ENCODE measurements at places on chromosomes 11 and 22.

GRCh38 chr22:20156611-20157429, 6.0 kb upstream of the CCDC188 start:
- peak; percentile 74 for DNase-seq

- DNase-seq = no peak
These were observed 109.7 kb downstream of the WNT7B start for GRCh38 chr22:45867118-45867905.

- DNase-seq = no peak
These were observed 59.1 kb upstream of the SCUBE2 start for GRCh38 chr11:9150501-9150900.

DNA sequence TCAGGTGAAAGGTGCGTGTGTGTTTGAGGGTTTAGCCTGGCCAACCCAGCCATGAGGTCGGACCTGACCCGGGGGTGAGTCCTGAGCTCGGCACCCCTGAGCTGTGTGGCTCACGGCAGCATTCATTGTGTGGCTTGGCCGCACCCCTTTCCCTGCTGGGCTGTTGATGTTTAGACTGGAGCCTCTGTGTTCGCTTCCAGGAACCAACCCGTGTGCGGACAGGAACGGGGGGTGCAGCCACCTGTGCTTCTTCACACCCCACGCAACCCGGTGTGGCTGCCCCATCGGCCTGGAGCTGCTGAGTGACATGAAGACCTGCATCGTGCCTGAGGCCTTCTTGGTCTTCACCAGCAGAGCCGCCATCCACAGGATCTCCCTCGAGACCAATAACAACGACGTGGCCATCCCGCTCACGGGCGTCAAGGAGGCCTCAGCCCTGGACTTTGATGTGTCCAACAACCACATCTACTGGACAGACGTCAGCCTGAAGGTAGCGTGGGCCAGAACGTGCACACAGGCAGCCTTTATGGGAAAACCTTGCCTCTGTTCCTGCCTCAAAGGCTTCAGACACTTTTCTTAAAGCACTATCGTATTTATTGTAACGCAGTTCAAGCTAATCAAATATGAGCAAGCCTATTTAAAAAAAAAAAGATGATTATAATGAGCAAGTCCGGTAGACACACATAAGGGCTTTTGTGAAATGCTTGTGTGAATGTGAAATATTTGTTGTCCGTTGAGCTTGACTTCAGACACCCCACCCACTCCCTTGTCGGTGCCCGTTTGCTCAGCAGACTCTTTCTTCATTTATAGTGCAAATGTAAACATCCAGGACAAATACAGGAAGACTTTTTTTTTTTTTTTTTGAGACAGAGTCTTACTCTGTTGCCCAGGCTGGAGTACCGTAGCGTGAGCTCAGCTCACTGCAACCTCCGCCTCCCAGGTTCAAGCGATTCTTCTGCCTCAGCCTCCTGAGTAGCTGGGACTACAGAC, 53.9 kb upstream of the PPP6R3 start:
- no peak for DNase-seq

GRCh38 chr11:130166457-130166784, 6.8 kb downstream of the ST14 start:
- no peak for DNase-seq

- DNase-seq = no peak
These were observed 682.6 kb downstream of the KCNA4 start for GRCh38 chr11:29333993-29334775.

- no peak for DNase-seq
These were observed 60.6 kb upstream of the BLID start for GRCh38 chr11:122176651-122177050.

DNA sequence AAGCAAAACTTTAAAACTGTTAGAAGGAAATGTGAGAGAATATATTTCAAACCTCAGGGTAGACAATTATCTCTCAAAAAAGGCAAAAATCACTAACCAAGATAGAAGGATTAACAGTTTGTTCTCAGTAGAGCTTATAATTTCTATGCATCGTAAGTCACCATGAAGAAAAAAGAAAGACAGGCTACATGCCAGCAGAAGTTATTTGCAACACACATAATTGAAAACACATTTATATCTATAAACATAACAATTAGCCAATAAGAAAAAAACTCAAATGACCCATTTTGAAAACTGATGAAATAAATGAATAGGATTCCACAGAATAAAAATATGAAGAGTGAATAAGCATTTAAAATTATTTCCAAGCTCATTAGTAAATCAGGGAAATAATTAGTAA, 24.4 kb upstream of the SNX19 start:
- no peak for DNase-seq

GRCh38 chr11:119173453-119173852, 4.9 kb downstream of the NLRX1 start:
- no peak for DNase-seq

DNA sequence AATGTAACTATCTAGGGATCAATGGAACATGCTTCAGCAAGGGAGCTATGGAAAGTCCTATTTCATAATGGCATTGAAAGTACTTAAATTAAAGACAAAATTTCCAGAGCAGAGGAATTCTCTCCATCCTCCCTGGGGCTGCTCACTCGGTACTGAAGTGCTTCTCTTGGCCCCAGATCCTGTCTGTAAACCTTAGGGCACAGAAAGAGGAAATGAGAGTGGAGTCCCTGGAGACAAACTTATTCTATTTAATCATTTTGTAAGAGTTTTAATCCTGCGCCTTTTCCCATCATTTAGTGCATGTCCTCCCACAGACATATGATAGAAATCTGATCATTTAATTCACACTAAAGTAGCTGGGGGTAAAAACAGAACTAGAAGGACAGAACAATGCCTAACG, 20.9 kb upstream of the PAMR1 start:
- DNase-seq = no peak

GRCh38 chr22:19918332-19919106, 23.1 kb upstream of the COMT start:
- DNase-seq = no peak

- DNase-seq = peak; percentile 55
These were observed 3.6 kb upstream of the OR2AT4 start for GRCh38 chr11:75100314-75100713.

GRCh38 chr22:23833017-23833751, 5.6 kb downstream of the DERL3 start:
- no peak for DNase-seq

GRCh38 chr11:99170591-99170990, 149.8 kb downstream of the CNTN5 start:
- no peak for DNase-seq

GRCh38 chr11:90250970-90251369, 28.1 kb upstream of the CHORDC1 start:
- DNase-seq = no peak

DNA sequence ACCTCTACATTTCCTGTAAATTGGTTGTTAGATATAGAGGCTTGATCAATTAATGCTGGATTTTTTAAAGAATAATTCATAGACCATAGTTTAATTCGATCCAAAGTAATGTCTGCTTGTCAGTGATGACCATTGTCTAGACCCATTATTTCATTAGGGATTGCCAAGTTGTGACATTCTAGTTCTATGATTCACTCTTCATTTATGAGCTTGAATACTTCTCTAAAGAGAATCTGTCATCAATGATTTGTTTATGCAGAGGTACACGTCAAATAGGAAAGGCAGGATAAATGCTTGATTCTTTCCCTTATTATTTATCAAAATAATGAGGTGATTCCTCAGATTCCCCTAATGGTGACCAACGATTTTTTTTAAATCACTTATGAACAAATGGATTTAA, 24.0 kb upstream of the ROBO3 start:
- no peak for DNase-seq

- DNase-seq = no peak
These were observed 44.5 kb downstream of the SLCO2B1 start for GRCh38 chr11:75195167-75195962.

DNA sequence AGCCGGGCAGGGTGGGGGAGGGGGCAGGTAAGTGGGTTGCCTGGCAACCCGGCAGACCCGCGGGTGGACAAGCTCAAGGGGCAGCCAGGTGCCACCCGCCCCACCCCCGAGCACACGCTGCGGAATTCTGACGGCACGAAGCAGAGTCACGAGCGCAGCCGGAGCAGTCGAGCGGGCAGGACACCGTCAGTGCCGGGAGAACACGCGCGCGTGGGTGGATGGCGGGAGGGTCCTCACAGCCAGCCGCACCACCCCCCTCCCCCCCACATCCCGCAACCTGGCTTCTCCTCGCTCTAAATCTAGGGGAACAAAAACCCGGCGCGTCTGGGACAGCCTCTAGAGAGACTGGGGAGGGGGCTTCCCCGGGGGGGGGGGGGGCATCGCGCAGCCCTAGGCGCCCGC, 133.1 kb upstream of the HSD17B12 start:
- no peak for DNase-seq

GRCh38 chr11:56474729-56475235, 1.6 kb upstream of the OR5M3 start:
- DNase-seq = no peak

GRCh38 chr11:70319396-70320076, 49.0 kb downstream of the PPFIA1 start:
- DNase-seq = no peak

- peak; percentile 78 for DNase-seq
These were observed 15.3 kb upstream of the ZC3H12C start for GRCh38 chr11:110077831-110078325.

GRCh38 chr22:46972256-46972655, 209.8 kb downstream of the TBC1D22A start:
- DNase-seq = no peak

- DNase-seq = no peak
These were observed 101.1 kb upstream of the GALNT18 start for GRCh38 chr11:11722861-11723260.

GRCh38 chr22:24400726-24401596, 26.4 kb upstream of the ADORA2A start:
- DNase-seq = no peak

GRCh38 chr22:23047265-23047664, 23.1 kb upstream of the GNAZ start:
- no peak for DNase-seq

GRCh38 chr22:30246814-30247376, 336 bp upstream of the LIF start:
- DNase-seq = peak; percentile 50

DNA sequence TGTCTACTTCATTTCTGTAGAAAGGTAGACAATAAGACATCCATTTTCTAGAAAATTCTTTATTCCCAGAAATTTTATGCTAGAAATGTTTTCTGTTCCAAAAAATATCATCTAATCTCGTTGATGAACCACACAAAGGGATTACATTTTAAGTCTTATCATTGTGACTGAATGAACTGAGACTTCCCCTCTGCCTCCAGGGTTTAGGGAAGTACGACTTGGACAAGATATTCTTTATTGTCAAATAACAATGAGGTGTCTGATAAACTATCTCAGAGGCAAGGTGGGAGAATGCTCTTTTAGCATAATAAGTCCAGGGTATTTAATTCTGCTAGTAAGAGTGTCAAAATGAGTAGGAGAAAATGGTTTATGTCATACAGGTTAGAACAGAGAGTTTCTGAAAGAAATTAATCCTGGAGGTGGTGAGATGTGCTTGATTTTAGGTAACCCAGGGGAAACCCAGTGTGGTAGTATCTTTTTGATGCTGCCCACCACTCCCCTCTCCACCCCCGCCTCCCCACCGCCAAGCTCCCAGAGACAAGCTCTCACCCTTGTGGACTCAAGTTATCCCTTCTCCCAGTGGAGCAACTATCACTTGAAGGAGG, 100.6 kb downstream of the CD44 start:
- DNase-seq = no peak

DNA sequence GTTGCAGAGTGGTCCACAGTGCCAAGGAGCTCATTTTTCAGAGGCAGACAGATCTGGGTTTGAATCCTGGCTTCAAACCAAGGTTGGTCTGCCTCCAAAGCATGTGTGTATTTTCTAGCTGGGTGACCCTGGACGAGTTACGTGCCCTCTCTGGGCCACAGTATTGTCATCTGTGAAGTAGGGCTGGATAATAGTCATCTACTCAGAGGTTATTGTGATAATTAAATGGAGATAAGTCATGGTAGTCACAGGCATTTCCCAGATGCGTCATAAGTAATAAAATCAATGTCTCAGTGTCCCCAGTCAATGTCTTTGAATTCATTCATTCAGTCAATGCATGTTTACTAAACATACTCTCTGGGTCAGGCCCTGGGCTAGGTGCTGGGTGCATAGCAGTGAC, 8.6 kb downstream of the OMP start:
- DNase-seq = no peak

GRCh38 chr11:20203831-20204230, 43.6 kb upstream of the DBX1 start:
- no peak for DNase-seq

DNA sequence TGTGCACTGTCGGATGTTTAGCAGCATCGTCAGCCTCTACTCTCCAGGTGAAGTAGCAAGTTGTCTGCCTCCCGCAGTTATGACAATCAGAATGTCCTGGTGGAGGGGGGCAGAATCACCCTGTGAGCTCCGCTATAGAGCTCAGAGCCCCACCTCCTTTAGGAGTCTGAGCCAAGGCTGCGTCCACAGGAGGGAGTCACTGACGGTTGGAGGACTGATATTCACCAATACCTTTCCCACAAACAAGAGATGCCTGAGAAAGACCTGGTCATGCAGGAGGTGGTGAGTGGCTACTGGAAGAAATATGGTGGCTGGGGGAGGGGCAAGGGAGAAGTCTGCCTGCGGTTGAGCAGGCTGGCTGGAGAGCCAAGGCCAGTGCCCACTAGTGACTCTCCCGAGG, 41.7 kb upstream of the ADA2 start:
- no peak for DNase-seq

DNA sequence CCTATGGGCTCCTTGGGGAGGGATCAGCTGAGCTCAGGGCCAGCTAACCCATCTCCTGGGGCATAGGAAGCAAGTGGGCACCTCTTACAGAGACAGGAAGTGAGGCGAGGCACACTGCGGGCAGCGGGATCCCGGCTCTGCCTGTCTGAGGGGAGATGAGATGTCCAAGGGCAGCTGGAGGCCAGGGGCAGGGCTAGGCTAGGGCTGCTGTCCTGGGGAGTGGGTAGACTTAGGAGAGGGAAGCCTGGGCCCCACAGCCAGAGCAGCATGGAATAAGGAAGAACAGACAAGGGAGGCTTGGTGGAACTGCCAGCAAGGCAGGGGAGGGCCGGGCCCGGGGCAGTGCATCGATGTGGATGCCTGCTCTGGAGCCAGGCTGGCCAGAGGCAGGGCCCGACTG, 76.3 kb downstream of the MORC2 start:
- DNase-seq = no peak

DNA sequence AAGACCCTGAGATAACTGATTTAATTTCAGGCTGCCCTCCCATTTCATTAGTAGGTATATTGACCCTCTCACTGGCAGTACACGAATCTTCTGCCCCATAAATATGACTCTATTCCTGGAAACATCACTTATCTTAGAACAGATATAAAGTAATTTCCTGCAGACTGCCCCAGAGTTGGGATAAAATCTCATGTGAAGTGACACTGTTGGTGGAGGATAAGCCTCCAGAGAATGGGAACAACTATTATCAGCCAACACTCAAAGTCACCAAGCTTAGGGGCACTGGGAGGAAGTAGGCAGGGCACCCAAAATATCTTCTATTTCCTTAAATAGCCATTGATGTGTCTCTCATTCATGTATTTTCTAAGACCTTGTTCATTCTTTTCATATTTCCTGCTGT, 8.2 kb downstream of the OR51B5 start:
- DNase-seq = no peak

DNA sequence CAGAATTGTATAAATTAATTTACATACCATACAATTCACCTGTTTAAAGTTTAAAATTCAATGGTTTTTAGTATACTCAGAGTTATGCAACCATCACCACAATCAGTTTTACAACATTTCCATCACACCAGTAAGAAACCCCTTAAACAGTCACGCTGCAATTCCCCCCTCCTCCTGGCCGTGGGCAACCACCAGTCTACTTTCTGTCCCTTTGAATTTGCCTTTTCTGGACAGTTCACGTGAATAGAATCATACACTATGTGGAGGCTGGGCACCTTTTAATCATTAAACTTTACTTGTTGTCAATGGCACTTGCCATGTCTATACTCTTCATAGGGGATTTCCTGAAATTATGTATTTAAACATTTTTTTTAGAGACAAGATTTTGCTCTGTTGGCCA, 20.1 kb upstream of the SWAP70 start:
- DNase-seq = no peak

Measured in T-helper 2 cell treated with Interferon-gamma antibody and Interleukin-4, amounts not matched to agents 5 μg/mL and 100 μg/mL, for 36 hours (primary cell).